Stimulated activated naive B cell treated with anti-CD40 and anti-IgM and Interleukin-4, amounts not matched to agents 10 μg/mL and 1 μg/mL and 100 μg/mL, for 72 hours (primary cell): ENCODE measurements at places on chromosomes 16 and 17.
A peak's percentile ranks its signal among the peaks of the same experiment; 100 is the strongest.

- no peak for DNase-seq
These were observed 1.2 kb downstream of the ARHGAP44 start for GRCh38 chr17:12790249-12791106.

GRCh38 chr17:40350689-40351358 lies 13.7 kb downstream of the GJD3 start:
- DNase-seq = no peak

GRCh38 chr16:63938661-63939060 lies 1183.2 kb downstream of the CDH11 start:
- DNase-seq = no peak

- DNase-seq = no peak
These were observed at the start of gene WFIKKN2 for GRCh38 chr17:50835301-50836234. Gene WFIKKN2 (plus strand): TSS chr17:50835586. CDS start chr17:50835938, 352 bp downstream.

GRCh38 chr17:44466339-44466738 lies 36.9 kb downstream of the GPATCH8 start:
- DNase-seq = no peak

- no peak for DNase-seq
These were observed 1.1 kb downstream of the MT1M start for GRCh38 chr16:56633535-56633934.

DNA sequence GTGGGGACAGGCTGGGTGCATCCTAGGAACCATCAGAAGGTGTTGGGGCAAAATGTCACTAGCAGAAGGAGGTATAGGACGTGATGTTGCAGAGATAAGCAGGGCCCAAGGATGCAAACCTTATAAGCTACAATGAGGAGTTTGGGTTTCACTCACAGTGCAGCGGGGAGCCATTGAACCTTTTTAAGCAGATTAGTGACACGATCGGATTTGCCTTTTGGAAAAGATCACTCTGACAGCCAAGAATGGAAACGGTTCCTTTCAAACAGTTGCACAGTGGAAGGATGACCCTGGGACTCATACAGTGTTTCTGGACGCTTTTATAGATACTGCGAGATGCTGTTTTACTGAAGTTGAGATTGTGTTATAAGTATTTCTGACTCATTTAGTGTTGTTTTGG lies 131.8 kb upstream of the CACNG3 start:
- DNase-seq = no peak

GRCh38 chr17:47966079-47966519 lies 4.8 kb upstream of the CDK5RAP3 start:
- no peak for DNase-seq

DNA sequence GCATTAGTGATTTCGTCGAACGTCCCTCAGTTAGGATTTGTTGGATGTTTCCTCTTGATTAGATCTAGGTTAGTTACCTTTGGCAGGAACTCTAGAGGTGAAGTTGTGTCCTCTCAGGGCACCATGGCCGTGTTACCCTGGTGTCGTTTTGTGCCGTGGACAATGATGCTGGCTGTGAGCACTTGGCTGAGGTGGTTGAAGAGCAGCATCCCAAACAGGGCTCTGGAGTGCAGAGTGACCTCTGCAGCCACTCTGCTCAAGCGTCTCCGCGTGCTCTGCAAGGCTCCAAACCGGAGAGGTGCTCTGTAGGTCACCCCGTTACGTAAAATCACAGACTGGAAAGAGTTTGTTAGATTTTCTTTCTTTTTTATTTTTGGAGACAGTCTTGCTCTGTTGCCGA lies 33.0 kb downstream of the FOXK2 start:
- no peak for DNase-seq

- no peak for DNase-seq
These were observed 59.8 kb downstream of the PGS1 start for GRCh38 chr17:78438271-78438691.

- DNase-seq = no peak
These were observed 17.9 kb downstream of the WNT3 start for GRCh38 chr17:46800573-46800972.

DNA sequence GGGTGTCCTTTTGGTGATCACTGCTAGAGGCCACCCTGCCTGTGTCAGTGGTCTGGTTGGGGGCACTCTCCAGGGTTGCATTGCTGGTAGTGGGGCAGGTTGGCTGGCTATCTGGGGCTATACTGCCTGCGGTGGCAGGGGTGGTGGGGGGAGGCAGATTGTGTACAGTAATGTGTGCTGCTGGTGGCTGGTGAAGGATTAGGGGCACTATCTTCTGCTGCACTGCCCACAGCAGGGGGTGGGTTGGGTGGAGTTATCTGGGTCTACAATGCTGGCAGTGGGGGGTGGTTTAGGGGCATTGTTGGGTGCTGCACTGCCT lies 204.0 kb upstream of the WSB1 start:
- DNase-seq = no peak

- DNase-seq = peak; percentile 60
These were observed at the start of gene TEKT1 for GRCh38 chr17:6831661-6832263. Gene TEKT1 (minus strand): TSS chr17:6831729. CDS start chr17:6830376, 1,353 bp downstream.

GRCh38 chr16:19168371-19169081 lies 486 bp downstream of the SYT17 start:
- DNase-seq = peak; percentile 21

- no peak for DNase-seq
These were observed 3.2 kb upstream of the PRPSAP1 start for GRCh38 chr17:76356803-76357456.

GRCh38 chr17:40615068-40615840 lies 32.4 kb downstream of the SMARCE1 start:
- DNase-seq = peak; percentile 82

DNA sequence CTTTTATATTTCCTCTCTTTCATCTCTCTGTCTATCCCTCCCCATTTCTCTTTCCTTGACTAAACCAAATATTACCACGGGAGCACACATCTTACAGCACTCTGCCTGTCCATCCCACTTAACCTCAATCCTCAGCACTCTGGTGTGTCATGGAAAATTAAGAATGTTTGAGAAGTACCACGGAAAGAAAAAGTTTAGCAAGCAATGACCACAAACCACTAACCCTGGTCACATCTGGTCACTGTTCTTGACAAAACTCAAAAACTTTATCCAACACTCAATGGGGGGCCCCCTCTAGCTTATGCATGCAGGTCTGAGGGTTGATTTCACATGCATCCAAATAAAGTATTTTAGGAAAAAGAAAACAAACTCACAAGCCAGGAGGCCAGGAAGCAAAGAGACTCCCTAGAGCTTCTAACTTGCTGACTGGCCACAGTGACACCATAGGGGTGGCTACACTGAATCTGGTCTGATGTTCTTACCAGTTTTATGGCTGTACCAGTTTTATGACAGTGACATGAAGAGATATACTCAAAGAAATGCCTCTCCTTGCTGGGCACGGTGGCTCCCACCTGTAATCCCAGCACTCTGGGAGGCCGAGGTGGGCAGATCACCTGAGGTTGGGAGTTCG lies 229.2 kb downstream of the STX8 start:
- DNase-seq = peak; percentile 8

- no peak for DNase-seq
These were observed 129.8 kb downstream of the C16orf78 start for GRCh38 chr16:49503256-49504022.

- DNase-seq = no peak
These were observed 60.6 kb upstream of the DNAH17 start for GRCh38 chr17:78637643-78638420.

DNA sequence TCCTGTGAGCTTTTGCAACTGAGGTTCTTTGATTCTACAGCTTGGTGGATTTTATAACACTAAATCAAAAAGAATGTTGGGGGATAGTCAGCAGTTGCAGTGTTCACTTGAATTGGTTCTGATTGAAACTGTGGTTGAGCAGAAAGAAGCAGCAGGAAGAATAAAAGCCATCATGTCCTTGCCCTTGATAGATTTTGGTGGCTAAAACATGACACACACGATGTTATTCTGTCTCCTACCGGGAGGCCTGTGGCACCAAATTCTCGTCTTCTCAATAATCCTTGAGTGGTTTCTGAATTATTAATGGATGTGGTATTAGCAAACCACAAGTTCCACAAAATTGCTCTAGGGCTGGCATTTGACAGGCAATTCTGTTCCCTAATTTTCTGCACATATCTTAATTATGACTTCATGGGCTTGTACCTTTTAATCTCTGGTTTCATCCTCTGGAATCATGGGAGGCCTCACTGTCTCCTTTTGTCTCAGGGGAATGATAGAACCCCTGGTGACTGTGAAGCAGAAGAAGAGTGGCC lies 338.2 kb downstream of the SNX29 start:
- DNase-seq = no peak

DNA sequence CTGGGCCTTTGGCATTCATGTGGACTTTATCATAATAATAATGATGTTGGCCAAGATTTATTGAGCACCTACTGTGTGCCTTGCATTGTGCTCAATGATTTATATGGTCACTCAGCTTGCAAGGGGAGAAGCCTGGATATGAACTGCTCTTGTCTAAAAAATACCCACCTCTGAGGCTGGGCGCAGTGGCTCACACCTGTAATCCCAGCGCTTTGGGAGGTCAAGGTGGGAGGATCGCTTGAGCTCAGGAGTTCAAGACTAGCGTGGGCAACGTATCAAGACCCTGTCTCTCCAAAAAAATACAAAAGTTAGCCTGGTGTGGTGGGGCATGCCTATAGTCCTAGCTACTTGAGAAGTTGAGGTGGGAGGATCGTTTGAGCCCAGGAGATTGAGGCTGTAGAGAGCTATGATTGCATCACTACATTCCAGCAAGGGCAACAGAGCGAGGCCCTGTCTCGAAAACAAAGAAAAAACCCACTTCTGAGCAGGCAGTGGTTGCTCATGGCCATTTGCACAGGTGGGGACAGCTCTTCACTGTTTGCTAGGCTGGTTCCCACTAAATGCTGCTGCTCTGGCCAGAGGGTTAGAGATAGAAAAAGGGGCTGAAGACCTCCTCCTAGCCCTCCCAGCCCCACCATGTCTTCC lies 4.3 kb upstream of the ADGRG1 start:
- DNase-seq = no peak

- no peak for DNase-seq
These were observed 942 bp downstream of the KRT23 start for GRCh38 chr17:40936437-40936971.

DNA sequence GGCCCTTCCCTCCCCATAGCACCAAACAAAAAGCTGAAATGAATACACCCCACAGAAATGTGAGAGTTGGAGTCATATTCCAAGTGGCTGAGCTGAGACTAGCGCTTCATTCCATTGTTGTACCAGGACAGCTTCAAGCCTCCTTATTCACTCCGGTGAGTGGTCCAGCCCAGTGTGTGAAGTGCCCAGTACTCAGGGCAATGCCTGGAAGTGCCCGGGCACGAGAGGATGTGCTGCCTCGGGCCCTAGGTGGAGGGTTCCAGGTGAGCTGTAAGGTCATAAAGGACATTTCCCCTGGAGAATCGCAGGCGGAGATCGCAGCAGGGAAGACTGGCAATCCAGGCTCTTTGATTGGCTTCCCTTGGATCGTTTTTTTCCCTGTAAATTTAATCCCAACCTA lies 5.4 kb upstream of the CYLD start:
- no peak for DNase-seq

- no peak for DNase-seq
These were observed 8.0 kb upstream of the MYH13 start for GRCh38 chr17:10380631-10381408.

DNA sequence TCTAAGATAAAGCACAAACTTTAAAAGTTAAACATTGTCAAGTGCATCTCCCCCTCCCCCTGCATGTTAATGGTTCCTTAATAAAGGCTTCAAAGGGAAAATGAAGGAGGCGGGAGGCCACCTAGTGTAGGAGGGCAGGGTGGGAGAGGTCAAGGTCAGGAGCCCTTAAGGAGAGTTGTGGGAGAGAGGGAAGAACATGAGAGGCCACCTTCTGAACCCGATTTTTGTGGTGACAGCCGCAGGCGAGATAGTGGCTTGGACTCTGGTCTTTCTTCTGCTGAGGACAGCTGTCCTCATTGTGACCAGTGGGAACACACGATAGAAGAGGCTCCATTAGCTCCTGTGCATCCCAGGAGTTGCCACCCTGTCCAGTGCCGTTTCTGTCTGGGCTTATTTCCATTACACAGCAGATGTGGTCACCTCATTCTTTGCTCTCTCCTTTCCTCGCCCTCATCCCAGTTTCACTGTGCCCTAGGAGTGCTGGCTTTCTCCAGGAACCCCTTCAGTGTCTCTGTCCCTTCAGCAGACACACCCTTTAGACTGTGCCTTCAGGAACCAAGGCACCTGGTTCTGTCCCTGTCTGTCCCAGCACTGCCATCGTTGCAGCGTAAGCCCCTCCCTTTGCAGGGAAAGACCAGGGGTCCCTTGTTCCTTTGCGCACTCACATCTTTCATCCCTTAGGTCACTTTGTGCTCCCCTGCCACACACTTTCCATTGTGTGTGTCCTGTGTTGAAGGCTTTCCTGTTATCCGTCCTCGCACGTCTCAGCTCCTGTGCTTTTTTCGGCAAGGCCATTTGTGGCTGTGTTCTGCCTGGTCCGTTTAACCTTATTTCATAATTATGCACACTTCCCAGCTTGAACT lies 7.5 kb downstream of the SEC14L1 start:
- no peak for DNase-seq

DNA sequence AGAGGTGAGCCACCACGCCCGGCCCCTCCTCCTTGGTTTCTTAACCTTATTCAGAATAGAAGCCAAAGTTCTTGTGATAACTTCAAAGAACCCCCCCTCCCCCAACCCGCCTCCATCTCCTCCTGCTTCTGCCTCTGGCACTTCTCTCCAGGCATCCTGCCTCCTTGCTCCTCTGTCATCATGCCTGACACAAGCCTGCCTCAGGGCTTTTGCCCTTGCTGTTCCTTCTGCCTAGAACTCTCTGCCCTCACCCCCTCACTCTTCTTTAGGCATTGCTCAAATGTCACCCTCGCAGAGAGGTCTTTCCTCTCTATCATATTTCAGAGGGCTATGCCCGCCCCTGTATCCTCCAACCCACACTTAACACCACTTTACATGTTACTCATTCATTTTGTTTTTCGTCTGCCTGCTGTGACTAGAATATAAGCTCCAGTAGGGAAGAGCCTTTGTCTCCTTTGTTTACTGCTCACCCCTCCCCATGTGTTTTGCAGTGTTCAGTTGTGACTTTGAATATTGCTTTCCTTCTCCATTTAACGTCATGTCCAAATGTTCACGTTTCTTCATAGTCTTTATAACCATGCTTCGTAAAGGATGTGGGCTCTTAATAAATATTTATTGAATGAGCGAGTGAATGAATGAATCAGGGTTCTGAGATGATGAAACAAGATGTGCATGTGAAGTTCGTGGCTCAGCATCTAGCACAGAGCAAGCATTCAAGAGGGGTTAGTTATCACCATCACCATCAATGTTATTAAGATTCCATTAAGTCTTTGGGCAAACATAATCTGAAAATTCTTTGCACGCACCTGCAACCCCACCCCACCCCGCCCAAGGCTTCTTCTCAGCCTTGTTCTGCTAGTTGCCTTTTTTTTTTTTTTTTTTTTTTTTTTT lies 186.2 kb upstream of the WSCD1 start:
- no peak for DNase-seq

- DNase-seq = peak; percentile 57
These were observed 136.9 kb downstream of the KCNJ12 start for GRCh38 chr17:21513012-21513570.

- DNase-seq = no peak
These were observed 6.5 kb downstream of the C16orf90 start for GRCh38 chr16:3488801-3489200.

DNA sequence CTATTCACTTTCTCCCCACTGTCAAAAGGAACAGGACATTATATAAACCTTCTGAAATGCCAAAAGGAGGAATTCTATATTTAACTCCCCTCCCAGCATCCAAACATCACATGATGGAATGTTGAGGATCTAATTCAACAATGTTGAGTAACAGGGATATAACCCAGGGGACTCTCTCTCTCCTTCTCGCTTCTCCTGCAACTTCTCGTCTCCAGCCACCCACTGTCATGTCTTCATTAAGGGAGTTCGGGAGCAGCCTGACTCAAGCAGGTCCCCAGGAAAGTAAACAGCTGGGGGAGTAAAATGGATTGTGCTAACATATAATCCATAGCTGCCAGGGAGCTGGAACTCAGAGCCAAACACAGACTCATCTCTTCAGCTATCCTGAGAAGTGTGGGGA lies 51.7 kb downstream of the GRIN2A start:
- no peak for DNase-seq
